ENCODE measurements at places on chromosomes 13 and 19.

DNA sequence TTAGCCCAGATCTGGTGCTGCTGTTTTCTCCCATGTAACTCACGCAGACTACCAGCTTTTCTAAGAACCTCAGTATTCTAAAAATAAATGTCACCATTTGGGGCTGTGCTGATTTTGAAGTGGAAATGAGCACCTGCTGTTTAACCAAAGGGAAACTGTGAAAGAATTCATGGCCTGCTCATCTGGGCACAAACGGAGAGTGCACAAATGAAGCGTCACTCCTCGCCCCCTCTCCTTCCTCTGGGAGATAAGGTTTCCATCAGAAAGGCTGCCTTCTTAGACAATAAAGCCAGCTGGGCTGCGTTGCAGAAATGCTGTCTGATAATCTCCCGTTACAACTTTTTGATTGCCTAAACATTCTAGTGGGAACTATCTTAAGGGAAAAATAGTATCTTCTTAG, 73.7 kb upstream of the SLC15A1 start:
- no peak for DNase-seq

DNA sequence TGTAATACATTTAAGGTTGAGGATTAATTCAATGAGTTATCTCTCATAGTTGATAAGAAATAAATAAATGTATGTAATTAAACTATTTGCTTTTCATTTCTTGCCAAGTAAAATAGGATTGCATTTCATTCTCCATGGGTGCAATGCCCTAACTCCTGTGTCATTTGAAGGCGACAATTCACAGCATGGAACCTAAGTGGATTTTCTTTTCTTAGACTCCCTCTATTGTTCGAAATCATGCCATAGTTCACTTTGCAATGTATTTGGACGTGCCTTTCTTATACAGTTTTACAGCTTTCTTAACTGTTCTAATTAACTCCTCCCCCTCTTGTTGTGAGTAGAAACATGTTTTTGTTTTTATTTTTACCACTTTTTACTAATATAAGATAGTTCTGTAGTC, 263.0 kb downstream of the B3GLCT start:
- no peak for DNase-seq

DNA sequence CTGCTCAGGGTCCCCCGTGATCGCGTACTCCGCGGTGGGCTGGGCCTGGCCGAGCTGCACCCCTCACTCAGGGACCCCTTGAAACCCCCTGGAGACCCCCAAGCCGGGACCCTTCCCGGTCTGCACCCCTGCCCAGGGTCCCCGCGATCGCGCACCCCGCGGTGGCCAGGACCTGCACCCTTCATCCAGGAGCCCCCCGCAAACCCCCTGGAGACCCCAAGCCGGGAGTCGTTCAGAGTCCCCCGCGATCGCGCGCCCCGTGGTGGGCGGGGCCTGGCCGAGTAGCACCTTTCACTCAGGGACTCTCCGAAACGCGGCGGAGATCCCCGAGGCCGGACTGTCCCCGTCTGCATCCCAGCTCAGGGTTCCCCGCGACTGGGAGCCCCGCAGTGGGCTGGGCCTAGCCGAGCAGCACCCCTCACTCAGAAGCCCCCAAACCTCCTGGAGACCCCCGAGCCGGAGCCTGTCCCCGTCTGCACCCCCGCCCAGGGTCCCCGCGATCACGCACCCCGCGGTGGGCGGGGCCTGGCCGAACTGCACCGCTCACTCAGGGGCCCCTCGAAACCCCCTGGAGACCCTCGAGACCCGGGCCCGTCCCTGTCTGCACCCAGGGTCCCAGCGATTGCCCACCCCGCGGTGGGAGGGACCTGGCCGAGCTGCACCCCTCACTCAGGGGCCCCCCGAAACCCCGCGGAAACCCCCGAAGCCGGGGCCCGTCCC, 748 bp downstream of the LMNB2 start:
- DNase-seq: no peak

- no peak for DNase-seq
These were observed 19.2 kb upstream of the AKT2 start for GRCh38 chr19:40304306-40304705.

DNA sequence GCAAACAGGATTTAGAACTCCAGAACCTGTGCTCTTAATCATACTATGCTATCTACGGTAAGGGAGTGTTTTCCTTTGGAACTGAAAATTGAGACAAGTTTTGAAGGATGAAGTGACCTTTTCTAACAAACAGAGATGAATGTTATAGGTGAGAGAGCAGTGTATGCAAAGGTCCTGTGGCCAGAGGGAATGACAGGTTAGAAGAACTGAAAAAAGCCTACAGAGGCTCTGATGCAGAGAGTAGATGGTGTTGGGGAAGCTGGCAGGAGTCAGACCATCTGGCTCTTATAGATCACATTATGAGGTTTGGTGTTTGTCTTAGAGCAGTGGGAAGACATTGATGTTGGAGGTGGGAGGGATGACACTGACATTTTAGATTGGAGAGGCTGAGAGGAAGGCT, 2.0 kb downstream of the PCCA start:
- DNase-seq: no peak

- DNase-seq: no peak
These were observed 29.0 kb downstream of the RANBP3 start for GRCh38 chr19:5948752-5949564.
